H4 (cell line): ENCODE measurements at places on chromosomes 1 and 21.
A peak's percentile ranks its signal among the peaks of the same experiment; 100 is the strongest.

GRCh38 chr1:94644352-94644751 is 102.8 kb upstream of the F3 start:
- no peak for DNase-seq

DNA sequence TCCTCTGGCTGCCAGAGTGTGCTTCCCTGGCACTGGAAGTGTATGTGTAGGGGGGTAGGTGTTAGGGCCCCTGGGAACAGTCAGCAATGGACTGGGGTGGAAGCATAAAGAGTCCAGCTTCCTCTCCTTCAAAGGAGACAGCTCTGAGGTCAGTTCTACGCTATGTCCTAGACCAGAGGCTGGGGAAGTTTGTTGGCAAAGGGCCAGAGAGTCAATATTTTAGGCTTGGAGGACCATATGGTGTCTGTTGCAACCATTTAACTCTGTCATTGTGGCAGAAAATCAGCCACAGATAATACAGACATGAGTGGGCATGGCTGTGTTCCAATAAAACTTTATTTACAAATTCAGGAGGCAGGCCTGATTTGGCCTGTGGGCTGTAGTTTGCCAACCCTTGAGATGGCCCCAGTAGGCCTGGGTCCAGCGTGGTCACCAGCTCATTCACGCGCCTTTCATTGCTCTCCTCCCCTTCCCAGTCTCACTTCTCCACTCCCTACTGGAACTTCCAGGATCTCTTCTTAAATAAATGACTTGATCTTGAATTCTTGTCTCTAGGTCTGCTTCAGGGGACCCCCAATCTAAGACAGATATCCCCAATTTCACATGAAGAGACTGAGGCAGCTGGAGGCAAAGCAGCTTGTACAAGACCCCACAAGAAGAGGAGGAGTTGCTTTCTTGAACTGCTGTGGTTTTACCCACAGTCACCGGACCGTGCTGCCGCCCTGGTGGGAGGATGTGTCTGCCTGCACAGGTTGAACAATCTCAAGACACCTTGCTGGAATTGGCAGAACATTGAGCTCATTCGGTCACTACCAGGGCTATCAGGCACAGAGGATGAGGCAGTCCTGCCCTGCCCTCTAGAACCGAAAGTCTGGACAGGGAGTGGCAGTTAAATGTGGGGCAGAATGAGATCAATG is 162.4 kb upstream of the POU3F1 start:
- no peak for DNase-seq

DNA sequence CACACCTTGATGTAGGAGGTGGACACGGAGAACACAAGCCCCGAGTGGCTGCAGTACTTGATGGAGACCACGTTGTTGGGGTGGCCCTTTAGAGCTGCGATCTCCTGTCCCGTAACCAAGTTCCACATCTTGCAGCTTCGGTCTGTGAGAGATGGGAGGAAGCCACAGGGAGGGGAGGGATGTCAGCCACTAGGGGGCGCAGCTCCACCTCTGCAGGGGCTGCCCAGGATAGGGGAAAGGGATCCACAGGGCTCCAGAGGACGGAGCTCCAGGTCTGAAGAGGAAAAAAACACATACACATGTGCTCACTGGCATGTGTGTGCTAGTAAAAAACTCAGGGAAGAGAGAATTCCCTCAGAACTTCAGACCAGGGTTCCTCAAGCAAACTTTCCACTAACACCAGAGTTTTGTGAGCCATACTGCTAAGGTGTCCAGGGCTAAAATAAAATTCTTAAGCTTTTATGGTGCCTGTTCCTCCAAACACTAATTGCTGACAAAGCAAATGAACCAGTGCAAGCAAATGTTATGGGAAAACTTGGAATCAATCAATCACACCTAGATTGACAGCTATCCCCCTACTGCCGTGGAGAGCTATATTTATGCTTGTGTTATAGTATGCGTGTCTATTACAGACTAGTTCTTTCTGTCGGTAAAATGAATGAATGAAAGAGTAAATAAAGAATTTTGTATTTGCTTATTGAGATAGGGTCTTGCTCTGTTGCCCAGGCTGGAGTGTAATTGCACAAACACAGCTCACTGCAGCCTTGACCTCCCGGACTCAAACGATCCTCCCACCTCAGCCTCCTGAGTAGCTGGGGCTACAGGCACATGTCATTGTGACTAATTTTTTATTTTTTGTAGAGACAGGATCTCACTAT is 43.7 kb downstream of the KIF21B start:
- peak; percentile 24 for DNase-seq

DNA sequence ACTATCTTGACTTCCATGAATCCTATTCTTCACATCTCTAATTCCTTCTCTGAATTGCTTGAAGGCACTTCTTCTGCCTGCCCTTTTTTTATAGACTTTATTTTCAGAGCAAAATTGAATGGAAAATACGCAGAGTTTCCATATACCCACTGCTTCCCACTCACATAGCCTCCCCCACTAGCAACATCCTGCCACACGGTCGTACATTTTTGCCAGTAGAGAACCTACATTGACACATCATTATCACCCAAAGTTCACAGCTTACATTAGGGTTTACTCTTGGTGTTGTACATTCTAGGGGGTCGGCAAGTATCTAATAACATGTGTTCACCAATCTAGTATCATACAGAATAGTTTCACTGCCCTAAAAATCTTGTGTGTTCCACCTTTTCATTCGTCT is 12.3 kb downstream of the EEIG2 start:
- DNase-seq = no peak

- DNase-seq = peak; percentile 61
These were observed 147.0 kb downstream of the GABPA start for GRCh38 chr21:25881524-25882376.
